Activated naive CD4-positive, alpha-beta T cell treated with anti-CD3 and anti-CD28 coated beads for 36 hours (primary cell): ENCODE measurements at places on chromosomes 6 and 20.

DNA sequence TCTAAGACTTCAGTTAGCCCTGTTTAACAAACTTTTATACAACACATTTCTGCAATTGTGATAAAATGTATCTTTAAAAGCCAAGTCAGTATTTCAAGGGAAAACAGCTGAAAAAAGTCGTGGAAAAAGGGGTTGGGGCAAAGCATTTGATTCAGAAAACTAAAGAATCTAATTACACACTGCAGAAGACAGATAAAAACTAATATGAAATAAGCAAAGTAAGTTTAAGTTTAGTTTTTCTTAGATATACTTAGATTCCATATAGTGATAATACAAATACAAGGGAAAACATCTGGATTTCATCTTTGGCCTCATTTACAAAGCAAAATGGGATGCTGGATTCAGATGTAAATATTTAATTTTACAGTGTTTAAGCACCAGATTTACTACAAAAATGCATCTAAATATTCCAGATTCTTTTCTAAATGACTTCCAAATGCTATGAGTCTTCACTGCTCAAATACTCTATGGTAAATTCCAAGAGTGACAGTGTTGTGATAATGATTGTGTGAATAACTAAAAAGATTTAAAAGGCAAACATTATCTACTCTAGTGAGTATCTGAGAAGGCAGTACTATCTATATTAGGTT lies 1.5 kb upstream of the ADNP start:
- H3K27ac ChIP-seq = peak overlapping the region; percentile 95
- no peak overlapping the region for H3K4me3 ChIP-seq
- no peak for DNase-seq
- peaks cover 20% of the 10 kb centered on the region for H3K4me1 ChIP-seq

DNA sequence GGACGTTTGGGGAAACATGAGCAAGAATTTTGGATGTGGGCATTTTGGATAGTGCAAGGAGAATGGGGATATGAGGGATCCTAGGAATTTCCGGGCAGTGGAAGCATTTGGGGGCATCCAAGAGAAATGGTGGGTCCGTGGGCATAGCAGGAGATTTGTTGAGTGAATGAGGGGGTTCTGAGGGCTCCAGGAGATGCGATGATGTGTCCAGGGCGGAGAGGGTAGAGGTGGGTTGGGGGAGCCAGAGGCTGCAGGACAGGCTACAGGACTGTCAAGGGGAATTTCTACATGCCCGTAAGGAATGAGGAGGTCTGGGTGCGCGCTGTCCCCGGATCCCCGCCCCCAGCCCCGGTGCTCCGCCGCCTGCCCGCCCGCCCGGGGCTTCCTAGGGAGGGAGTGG lies 364 bp downstream of the FRS3 start:
- H3K4me1 ChIP-seq = peaks cover 11% of the 10 kb centered on the region
- H3K27me3 ChIP-seq = peaks cover 4% of the 10 kb centered on the region
- no peak overlapping the region for H3K27ac ChIP-seq

GRCh38 chr6:170035044-170035443 lies 255.8 kb downstream of the DLL1 start:
- H3K27ac ChIP-seq = no peak overlapping the region
- no peaks in the 10 kb centered on the region for H3K4me1 ChIP-seq
- H3K27me3 ChIP-seq = peaks cover 2% of the 10 kb centered on the region
- no peaks in the 10 kb centered on the region for H3K36me3 ChIP-seq
- DNase-seq = no peak

GRCh38 chr20:19407736-19408135 lies 195.3 kb downstream of the SLC24A3 start:
- peaks cover 4% of the 10 kb centered on the region for H3K27me3 ChIP-seq
- H3K4me1 ChIP-seq = no peaks in the 10 kb centered on the region
- no peak overlapping the region for H3K27ac ChIP-seq
